HCT116 (cell line): ENCODE measurements at places on chromosomes 12 and 14. TPM values are rescaled to one million over a fixed set of nuclear protein-coding genes. Genes with fewer than 3 reads are reported as not detected.

- peak; percentile 4 for DNase-seq
Observed at GRCh38 chr12:80709811-80710726, 2.6 kb downstream of the MYF6 start.

DNA sequence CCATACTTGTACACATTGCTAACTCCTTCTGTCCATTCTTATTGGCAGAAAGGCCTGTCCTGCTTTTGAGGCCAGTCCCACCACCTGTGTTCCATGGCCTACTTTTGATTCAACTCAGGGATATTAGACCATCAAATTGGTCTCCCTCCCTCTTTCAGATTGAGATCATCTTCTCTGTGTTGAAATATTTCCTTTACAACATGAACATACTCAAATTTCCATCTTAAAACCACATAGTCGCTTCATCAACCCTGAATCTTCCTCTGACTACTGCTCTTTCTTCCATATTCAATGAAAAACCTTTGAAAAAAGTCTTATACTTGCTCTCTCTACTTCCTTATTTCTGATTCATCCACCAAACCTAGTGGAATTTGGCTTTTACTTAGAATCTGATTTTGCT, 34.9 kb downstream of the TRMT5 start:
- DNase-seq = no peak

- peak; percentile 35 for DNase-seq
Observed at GRCh38 chr14:93892923-93893558, 34.1 kb upstream of the FAM181A start.

COX8C gene
- total RNA-seq = not detected
